ENCODE measurements at places on chromosomes 4 and X. TPM values are rescaled to one million over a fixed set of nuclear protein-coding genes. Genes with fewer than 3 reads are reported as not detected.

DNA sequence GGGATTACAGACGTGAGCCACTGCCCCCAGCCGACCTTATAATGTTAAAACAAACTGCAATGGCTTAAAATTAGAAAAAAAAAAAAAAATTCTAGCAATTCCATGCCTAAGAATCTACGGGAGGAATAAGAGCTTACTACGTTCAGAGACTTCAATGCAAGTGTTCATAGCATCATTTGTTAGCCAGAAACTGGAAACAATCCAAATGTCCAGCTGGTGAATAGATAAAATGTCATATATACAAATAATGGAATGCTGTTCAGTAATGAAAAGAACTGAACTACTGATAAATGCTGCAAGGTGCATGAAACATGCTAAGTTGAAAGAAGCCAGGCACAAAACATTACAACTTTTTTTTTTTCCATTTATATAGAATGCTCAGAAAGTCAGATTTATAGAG is 5.3 kb downstream of the EXOSC9 start:
- peaks cover 11% of the 10 kb centered on the region for H3K36me3 ChIP-seq
- H3K27me3 ChIP-seq, result no peaks in the 10 kb centered on the region
- peaks cover 9% of the 10 kb centered on the region for H3K4me1 ChIP-seq
- no peak for DNase-seq
- H3K4me3 ChIP-seq, result no peak overlapping the region

Gene SSX3
- total RNA-seq, result not detected

DNA sequence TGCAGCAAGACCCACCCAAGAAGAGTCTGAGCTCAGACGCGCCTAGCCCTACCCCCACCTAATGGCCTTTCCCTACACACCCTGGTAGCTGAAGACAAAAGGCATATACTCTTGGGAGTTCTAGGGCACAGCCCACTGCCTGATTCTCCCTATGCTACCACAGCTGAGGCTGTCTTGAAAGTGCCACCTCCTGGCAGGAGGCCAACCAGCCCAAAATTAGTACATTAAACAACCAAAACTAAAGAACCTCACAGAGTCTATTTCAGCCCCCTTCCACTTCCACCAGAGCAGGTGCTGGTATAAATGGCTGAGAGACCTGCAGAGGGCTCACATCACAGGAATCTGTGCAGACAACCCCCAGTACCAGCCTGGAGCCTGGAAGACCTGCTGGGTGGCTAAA is 119.1 kb downstream of the HMGN5 start:
- H3K27me3 ChIP-seq, result no peaks in the 10 kb centered on the region
- H3K4me1 ChIP-seq, result no peaks in the 10 kb centered on the region
- no peak for DNase-seq
- no peak overlapping the region for H3K27ac ChIP-seq

- H3K4me3 ChIP-seq, result no peak overlapping the region
- no peaks in the 10 kb centered on the region for H3K27me3 ChIP-seq
- H3K4me1 ChIP-seq, result no peaks in the 10 kb centered on the region
- H3K36me3 ChIP-seq, result no peaks in the 10 kb centered on the region
- DNase-seq, result no peak
Measured at GRCh38 chr4:134539729-134540231, 338.2 kb upstream of the PABPC4L start.

- H3K4me3 ChIP-seq, result no peak overlapping the region
- no peak for DNase-seq
- H3K4me1 ChIP-seq, result no peaks in the 10 kb centered on the region
- no peaks in the 10 kb centered on the region for H3K27me3 ChIP-seq
Measured at GRCh38 chr4:168585168-168586091, 88.6 kb downstream of the PALLD start.

GRCh38 chr4:164937576-164938270 is 39.7 kb downstream of the TRIM61 start:
- no peaks in the 10 kb centered on the region for H3K36me3 ChIP-seq
- DNase-seq, result no peak
- no peak overlapping the region for H3K4me3 ChIP-seq
- H3K27me3 ChIP-seq, result no peaks in the 10 kb centered on the region
- no peak overlapping the region for H3K27ac ChIP-seq
- H3K4me1 ChIP-seq, result no peaks in the 10 kb centered on the region

DNA sequence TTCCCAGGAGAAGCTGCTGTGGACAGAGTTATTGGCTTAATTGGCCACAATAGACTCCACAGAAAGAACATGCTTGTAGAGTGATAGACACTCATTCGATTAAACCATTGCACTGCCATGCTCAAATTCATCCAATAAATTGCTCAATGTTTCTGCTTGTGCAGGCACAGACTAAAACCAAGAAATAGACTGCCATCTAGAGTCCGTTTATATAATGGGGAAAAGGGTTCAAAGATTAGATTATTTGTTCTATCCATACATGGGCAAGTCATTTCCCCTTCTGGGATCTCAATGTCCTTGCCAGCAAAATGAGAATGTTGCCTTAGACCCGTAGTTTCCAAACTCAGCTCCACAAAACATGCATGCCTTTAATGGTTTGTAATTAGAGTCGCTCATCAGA is 8.7 kb downstream of the SMIM10 start:
- H3K36me3 ChIP-seq, result no peaks in the 10 kb centered on the region
- no peak overlapping the region for H3K4me3 ChIP-seq
- no peak for DNase-seq
- H3K27me3 ChIP-seq, result no peaks in the 10 kb centered on the region

Gene DAPP1
- 5.7 TPM for total RNA-seq

DNA sequence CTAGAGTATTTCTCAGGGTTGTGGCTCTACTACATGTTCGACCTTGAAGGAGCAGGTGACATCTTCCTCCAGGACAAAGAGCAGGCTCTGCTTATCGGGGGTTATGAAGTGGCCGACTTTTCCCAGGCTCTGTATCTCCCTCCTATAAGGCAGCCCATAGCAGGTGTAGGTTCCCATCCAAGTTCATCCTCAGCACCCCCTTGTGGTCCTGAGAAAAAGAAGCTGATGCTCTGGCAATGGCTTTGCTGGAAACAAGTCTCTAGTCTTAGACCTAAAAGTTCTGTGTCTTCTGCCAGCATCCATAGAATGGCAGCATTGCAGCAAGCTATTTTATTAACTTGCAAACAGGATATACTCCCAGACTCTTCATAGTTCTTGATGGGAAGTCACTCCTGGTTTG is 836.6 kb upstream of the PRKX start:
- no peak overlapping the region for H3K4me3 ChIP-seq
- DNase-seq, result no peak
- no peaks in the 10 kb centered on the region for H3K27me3 ChIP-seq
